Stimulated activated CD4-positive, alpha-beta T cell treated with anti-CD3 and anti-CD28 coated beads, Interleukin-15, amount 100 ng/mL, for 1 hour (primary cell): ENCODE measurements at places on chromosomes 3 and 15.

GRCh38 chr3:138919325-138919724 lies 27.6 kb downstream of the FOXL2 start:
- no peak for DNase-seq

GRCh38 chr3:52233968-52234367 lies 5.0 kb downstream of the TWF2 start:
- DNase-seq: no peak

DNA sequence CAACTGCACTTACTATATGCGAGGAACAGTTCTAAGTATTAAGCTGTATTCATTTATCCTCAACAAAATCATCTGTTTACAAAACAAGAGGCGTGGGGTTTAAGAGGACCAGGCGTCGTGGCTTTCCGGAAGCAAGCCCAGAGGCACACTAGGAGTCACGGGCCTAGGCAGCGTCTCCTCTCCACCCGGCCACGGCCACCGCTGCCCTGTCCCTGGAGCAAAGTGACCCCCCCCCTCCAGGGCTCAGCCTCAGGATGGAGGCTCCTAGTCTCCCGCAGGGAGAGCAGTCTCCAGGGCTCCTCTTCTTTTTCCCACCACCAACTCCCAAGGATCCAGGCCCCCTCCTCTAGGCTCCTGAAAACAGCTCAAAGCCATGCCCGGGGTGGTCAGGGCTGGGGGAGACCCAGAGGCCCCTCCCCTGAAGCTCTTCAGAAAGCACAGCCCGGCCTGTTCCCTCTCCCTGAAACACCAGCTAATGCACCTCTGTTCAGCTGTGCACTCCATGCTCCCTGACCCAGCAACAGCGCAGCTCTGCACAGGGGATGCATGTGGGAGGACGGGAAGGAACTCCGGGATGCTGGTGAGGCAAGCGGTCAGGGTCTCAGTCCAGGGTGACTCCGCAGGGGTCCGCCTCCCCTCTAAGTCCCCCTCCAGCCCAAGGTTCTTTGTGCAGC lies 16.8 kb downstream of the TNK2 start:
- DNase-seq: no peak

- DNase-seq: no peak
These were observed 392.8 kb downstream of the TUSC7 start for GRCh38 chr3:117102426-117102825.

DNA sequence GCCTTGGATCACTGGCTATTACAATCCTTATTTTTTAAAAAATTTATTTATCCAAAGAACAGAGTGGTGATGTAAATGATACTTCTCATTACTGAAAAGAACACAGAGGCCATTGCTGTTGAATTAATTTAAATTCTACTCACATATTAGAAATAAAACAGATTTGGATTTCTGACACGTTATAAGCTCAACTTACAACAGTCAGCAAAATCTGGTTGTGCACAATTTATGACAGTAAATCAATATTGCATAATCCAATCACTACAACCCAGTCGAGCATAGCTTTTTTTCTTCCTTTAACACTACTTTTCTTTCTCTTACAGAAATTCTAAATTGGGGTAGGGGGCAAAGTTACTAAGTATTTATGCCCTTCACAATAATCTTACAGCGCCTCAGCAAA lies 17.3 kb upstream of the HGD start:
- DNase-seq: no peak

DNA sequence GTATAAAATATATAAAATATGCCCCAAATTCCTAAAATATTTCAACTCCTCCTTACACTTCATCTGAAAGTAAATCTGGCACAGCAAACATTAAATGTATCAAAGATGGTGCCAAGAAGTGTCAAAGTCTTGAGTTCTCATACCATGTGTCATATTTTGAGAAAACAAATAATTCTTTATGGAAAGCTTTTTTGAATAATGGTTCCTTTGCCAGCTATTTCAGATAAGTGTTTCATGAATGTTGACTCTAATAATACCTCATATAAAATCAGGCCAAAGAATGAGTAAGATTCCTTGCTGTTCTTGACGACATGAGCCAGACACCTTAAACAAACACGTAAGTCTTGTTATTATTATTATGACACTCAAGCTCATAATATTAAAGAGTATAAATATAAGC lies 30.3 kb upstream of the ZNF385D start:
- no peak for DNase-seq

- DNase-seq: no peak
These were observed 21.2 kb downstream of the ADAMTS7 start for GRCh38 chr15:78790027-78790426.

DNA sequence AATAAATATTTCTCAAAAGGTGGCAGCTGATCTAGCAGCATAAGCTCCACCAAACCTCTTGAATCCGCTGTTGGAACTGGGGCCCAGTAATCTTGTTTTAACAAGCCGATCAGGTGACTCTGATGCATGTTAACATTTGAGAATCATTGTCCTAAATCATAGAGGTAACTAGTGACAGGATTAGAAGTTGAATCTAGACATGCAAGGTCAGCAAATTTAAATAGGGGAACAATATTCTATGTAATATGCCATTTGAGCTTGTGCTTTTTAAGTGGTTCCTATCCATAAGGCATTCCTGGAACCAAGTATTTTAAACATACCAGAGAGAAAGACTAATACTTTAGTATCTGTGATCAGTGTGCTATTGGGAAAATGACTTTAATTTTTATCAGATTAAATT lies 412.8 kb downstream of the PYDC2 start:
- DNase-seq: no peak

- no peak for DNase-seq
These were observed 10.6 kb downstream of the ACAA1 start for GRCh38 chr3:38126121-38126892.
